Cortex of kidney (tissue), 1 donor: ENCODE measurements at places on chromosomes 2 and 18.

DNA sequence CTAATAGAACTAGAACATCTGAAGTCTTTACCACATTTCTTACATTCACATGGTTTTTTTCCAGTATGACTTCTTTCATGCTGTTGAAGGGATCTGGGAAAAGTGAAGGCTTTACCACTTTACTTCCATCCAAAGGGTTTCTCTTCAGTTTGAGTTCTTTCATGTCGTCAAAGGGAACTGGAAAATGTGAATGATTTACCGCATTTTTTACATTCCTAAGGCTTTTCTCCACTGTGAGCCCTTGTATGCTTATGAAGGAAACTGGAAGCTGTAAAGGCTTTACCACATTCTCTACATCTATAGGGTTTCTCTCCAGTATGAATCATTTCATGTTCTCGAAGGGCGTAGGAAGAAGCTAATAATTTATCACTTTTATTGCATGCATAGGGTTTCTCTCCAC, 46.7 kb downstream of the NBEAL1 start:
- no peak for DNase-seq

DNA sequence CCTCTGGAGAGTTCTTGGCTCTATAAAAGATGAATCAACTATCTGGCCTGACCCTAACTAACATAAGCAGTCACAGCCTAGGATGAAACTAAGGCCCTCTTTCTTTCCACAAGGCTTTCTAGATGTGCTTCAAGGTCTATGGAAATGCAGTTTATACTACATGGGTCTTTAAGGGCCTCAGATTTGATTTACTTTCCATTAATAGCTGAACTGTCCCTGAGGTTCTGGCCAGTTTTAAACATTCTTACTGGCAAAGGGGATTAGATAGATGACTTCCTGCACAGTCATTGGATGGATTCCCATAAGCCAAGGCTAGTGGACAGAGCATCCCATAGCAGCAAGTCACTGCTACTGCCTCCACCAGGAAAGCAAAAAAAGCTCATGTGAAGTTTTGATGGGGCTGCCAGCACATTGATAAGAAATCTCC, 38.1 kb upstream of the LCLAT1 start:
- no peak for DNase-seq

DNA sequence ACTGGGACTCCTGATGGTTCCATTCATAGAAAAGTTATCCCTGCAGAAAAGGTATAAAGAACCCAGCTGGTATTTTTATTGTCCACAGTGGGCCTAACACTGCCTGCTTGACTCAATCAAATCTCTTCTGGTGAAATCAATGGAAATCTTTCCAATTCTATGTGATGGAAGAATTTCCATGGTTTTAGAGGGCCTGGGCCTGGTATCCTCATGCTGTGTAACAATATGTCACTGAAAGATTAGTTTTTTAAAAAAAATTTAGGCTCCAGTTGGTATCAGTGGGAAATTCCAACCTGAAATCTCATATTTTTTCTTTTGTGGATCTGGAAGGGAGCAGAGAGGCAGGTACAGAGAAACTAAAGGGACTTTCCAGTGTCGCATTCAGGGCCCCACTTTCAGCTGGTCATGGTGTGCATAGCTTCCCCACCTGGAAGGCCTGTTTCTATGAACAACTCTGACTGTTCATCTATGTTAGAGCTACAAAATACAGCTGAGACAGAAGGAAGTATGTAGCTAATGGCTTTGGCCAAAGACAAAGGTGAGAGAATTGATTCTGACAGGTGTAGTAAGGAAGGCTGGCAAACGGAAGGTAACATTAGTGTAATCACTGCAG, 20.9 kb downstream of the NEB start:
- no peak for DNase-seq

- DNase-seq: no peak
Observed at GRCh38 chr2:45776160-45776955, 124.9 kb downstream of the PRKCE start.

DNA sequence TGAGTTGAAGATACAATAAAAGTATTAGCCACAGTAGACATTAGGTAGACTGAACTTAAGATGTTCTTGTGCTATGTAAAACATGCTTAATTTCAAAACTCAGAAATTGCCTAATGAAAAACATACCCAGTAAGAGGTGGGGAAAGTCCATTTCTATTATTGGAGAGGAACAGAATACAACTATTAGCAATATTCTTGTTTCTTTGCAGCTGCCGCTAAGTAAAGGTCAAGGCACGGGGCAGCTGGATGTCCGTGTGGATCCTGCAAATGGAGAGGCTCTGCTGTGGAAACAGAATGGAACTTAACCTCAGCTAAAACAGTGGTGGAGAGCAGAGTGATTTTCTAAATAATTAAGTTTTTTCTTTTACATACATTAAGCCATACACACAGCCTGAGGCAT, 139.2 kb upstream of the ARHGAP28 start:
- no peak for DNase-seq

DNA sequence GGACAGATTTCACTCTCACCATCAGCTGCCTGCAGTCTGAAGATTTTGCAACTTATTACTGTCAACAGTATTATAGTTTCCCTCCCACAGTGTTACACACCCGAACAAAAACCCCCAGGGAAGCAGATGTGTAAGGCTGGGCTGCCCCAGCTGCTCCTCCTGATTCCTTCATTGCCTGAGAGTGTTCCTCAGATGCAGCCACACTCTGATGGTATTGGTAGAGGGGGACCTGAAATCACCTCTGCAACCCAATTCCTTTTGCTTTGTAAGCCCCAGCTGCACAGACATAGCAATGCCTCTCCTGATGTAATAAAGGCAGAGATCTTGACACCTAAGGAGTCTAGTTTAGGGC, 1529.8 kb downstream of the RPIA start:
- no peak for DNase-seq

- DNase-seq: no peak
Observed at GRCh38 chr2:236938126-236938525, 147.6 kb upstream of the COPS8 start.

DNA sequence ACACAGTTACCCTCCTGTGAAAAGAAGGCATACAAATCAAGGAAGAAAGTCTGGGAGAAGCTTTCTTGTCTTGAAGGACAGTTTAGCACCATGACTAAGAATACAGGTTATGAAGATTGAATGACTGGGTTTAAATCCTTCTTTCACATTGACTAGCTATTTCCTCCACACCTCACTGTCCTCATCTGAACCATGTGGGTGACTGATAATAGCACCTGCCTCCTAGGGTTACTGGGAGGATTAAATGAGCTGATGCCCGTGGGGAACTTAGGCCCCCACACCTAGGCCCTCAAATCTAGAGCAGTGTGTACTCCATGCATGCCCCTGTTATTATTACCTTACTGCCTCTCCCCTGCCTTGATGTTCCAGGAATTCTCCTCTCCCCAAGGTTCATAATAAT, 202.9 kb downstream of the FBXO15 start:
- no peak for DNase-seq

GRCh38 chr18:77086034-77086433, 46.5 kb downstream of the MBP start:
- no peak for DNase-seq

GRCh38 chr2:207434899-207435465, 94.8 kb upstream of the CREB1 start:
- DNase-seq: no peak

DNA sequence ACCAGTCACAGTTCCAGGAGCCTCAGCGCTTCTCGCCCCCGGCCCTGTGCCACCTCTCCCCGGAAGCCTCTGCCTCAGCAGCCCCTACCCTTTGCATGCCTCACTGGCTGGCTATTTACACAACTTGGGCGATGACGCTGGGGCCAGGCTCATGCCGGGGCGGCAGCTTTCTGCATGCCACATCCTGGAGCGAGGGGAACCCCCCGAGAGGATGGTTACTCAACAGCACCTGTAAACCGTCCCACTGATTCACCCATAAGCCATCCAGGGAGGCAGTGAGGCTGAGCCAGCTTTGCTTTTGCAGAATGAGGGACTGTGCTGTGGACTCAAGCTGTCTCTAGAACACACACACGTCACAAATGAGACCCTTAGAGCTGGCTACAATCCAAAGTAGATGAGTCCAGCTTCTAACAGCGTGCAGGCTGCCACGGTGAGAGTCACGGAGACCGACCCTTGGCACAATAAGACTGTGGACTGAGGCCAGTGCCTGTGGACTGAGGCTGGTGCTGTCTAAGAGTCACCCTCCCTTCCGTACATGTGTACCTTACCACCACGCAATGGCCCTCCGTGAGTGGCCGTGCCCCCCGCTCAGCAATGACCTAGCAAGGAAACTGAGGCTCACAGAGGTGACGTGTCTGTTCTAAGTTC, 45.6 kb upstream of the ODC1 start:
- no peak for DNase-seq

DNA sequence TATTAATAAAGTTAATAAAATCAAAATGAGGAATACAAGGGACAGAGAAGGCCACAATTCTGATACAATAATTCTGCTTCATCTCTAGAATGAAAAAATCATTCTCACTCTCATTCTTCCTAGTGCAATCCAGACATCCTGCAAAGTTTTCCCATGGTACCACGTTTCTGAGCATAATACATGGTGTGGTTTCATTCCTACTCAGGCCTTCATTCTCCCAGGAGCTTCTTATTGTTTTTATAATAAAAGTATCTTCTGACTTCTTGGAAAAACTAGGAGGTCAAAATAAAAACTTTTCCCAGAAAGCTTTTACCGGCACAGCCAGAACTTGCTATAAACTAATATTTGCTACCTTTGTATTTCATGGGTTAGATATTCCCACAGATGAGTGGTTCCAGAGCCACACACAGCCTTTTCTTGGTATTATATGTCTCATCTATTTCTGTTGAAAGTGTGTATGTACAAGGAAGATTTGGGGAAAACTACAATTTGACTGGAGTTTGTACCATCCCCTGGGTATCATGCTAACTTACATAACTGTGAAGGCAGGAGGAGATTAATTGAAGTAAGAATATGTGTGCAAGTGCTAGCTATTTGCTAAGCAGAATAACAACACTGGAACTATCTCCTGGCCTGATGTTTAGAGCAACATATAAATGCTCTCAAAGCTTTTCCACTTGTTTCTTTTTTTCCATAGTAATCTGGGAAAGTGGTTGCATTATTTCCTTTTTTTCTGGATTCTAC, 82.3 kb downstream of the NRXN1 start:
- no peak for DNase-seq

DNA sequence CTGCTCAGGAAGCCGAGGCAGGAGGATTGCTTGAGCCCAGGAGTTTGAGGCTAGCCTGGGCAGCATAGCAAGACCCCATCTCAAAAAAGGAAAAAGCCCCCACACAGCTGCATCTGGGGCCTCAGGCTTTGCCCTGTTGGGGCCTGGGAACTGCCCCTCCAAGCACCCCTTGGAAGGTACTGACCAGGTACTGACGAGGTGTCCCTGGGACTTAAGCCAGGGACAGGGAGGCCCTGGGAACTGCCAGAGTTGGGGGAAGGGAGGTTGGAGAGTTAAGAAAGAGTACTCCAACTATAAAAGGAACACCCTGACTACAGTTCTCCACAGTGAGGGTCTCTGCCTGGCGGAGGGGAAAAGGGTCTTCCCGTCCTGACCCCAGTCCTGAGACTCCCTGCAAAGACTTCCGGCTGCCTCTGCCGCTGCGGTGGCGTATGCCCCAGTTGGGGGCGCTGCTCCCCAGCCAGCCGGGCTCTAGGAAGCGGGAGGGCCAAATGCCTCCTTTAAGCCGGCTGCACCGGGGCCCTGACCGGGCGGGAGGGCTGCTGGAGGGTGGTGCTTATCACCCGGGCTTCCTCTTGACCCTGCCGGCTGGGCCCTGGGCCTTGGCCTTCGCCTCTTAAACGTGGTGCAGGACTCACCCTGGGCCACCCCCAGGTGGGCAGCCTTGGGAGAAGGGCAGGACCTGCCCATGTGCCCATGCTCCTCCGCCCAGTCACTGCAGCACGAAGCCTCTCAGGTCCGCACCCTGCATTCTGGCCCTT, 12.8 kb downstream of the SLC30A3 start:
- no peak for DNase-seq

GRCh38 chr18:47407736-47408135, 156.3 kb upstream of the SKOR2 start:
- DNase-seq: no peak

GRCh38 chr2:191894681-191895147, 47.8 kb upstream of the CAVIN2 start:
- DNase-seq: no peak

GRCh38 chr2:232240906-232241305, 137.6 kb upstream of the ALPP start:
- DNase-seq: no peak

DNA sequence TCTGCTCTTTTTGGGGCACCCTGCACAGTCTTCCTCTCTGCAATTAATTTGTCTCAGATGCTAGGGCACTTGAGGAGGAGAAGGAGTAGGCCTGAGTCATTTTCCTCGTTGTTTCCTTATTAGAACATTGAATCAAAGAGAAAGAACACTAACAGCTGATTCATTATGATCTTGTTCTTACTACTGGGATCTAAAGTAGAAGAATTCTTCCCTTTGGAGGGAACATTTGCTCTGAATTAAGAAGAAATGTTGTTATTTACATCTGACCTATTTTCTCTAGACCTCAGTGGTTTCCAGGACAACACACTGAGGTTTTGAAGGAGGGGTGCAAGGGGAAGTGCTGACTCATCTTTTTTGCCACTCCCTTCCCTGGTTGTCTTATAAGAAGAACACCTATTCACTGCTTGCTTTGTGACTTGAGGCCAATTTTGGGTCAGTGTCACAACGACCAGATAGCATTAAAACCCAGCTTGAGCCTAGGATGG, 24.3 kb upstream of the STAT1 start:
- DNase-seq: no peak

- DNase-seq: no peak
Observed at GRCh38 chr2:57733956-57734355, 312.6 kb upstream of the VRK2 start.

- DNase-seq: no peak
Observed at GRCh38 chr2:134167015-134167414, 86.9 kb upstream of the MGAT5 start.

GRCh38 chr18:45793264-45793965, 32.1 kb upstream of the SIGLEC15 start:
- no peak for DNase-seq

DNA sequence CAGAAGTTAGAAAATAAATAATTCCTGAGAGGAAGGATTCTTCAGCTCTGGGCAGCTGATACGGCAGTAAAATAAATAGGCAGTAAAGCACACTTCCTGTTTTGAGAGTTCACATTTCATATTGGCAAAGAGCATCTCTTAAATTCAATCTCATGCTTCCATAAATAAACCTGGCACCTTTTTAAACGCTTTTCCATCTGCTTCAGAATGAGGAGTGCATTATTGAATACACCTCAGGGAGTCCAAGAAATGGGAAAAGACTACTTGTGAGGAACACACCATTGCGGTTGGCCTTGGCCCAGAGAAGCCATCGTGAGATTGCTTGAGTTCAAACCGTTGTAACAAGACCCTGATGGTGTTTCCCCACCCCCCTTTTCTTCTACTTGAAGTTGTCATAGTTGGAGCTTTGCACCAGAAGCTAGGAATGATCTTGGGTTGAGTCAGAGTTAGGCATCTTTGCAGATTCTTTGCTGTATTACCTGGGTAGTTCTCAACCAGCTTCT, 123.9 kb downstream of the RDH14 start:
- DNase-seq: no peak
